Eye (tissue), 1 donor: ENCODE measurements at places on chromosomes 4 and X.

DNA sequence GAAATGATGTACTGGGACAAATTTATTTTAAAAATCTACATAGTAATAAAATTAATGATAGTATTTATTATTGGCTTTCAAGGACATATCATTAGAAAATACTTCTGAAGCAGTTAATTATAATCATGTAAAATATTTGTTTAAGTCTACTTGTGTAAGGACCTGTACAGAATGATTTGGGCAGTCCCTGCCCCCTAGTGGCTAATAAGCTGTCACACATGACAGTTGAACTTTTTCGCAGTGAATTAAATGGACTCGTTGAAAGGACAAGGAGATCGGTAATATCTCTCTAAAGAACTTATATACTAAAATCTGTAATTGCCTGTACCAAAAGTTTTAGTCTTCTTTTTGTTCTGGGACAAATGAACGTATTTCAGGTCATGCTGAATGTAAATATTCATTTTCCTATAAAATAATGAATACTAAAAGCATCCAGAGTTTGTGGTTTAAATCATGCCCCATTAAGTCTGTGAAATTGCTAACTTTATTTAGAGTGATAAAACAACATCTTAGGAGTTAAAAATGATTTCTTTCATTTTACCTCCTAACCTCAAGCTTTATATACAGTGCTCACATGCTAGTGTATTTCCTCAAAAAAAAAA is 13.6 kb downstream of the EXOC1 start:
- peak; percentile 72 for DNase-seq

GRCh38 chr4:188139671-188140070 is 430 bp downstream of the TRIML1 start:
- DNase-seq = no peak

DNA sequence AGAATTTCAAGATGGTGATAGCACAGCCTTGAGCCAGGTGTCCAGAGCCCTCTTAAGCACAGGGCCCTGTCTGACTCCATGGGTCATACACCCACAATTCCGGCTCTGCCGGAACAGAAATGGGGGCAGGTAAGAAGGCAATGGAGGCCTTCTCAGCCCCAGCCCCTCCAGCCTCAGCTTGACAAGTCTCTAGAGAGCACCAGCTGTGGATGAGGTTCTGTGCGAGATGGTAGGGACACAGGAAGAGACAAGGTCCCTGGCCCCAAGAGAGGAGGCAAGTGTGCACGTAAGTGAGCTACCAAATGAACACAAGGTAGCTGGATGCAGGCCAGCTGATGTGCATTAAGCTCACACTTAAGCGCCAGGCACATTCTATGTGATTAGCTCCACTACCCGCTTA is 2.4 kb upstream of the PRRG3 start:
- no peak for DNase-seq

GRCh38 chr4:31411565-31411964 is 691.4 kb downstream of the PCDH7 start:
- DNase-seq = no peak

GRCh38 chr4:139740531-139741041 is 75.0 kb downstream of the MGST2 start:
- DNase-seq = peak; percentile 85

- DNase-seq = no peak
Measured at GRCh38 chrX:114134465-114134864, 449.4 kb upstream of the HTR2C start.

DNA sequence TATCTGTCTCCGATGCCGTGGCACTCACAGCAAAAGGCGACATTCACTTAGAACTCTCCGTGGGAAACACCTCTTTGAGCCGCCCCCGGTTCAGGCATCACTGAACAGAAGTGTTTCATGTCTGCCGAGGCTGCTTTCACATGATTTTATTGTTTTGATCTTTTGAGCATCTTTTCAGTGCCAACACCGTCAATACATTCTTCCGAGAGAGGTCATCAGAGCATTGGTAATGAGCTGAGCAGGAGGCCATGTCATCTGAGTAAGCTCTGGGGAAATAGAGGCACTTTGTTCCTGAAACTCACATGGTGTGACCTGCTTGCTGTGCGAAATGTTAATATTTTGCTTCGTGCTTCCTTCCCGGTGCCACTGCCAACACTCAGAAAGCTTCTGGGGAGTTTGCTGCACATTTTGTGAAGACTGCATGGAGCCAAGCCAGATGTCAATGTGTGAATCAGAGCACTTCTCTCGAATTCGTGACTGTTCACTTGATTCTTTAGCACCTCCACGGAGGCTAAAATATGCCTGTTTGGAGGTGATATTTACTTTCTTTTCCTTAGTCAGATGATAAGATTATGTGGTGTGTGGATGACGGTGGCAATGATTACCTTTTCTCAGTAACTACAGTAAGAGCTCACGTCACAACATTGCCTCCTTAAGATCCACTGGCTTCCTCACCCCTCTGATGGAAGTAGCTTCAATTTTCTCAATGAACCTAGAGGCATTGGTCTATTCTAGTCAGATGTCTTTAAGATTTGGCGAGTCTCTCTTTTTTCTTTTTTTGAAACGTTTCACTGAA is 222.3 kb upstream of the HS3ST1 start:
- DNase-seq = peak; percentile 67
